Vagina (tissue), 2 donors: ENCODE measurements at places on chromosomes 2 and 18.

DNA sequence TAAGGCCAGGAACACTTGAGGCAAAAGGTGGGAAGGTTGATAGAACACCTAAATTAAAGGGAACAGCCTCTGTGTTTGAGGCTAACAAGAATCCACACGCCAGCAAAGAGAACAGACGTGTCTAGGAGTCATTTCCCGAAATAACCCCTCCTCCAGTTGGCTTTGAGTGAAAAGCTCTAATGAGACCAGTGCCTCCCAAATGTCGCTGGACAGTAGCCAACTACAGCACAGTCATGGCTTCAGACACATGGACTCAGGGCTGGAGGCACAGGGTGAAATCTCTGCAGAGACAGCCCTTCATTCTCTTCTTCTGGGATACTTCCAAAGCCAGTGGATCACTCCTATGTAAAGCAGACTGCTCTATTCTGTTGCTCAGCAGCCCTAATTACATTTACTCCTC is 49.6 kb downstream of the SOWAHC start:
- DNase-seq, result no peak

GRCh38 chr2:98233941-98234340 is 112.3 kb upstream of the CNGA3 start:
- DNase-seq, result no peak

DNA sequence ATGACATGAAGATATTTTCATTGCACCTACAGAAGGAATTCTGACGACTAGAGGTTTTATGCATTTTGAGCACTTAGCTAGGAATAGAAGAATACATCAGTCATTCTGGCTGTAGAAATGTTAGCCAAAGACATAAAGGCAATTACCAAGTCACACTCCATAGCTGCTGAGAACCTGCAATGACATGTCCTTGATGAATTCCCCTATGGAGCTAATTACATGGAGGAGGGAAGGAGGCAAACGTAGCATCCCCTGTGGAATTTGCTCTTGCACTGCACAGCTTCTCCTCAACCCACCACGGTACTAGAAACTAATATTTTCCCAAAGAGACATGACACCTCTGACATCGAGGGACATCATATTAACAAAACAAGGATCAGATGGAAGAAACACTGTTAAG is 174.0 kb upstream of the SESTD1 start:
- DNase-seq, result no peak

- DNase-seq, result no peak
Observed at GRCh38 chr2:194116861-194117260, 1540.2 kb upstream of the SLC39A10 start.

DNA sequence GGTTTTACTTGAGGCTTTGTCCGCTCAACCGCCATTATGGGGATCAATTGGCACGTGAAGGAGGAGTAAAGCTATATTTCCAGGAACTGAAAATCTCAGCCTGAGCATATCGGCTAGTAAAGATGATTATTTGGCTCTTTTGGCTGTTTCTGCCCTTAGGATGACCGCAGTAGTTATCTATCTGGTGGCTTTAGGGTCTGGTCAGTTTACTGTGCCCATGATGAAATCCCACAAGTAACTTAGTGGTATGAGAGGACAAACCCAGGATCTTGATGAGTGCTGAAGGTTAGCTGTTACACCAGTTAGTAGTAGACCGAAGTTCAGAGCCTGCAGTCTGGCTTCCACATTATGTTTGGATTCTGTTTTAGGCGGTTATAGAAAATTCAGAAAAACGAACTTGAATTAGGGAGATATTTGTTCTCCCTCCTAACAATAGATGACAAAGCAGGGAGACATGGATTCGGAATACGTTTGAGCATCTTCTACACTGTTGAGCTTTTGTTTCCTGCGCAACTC is 1.2 kb downstream of the MAT2A start:
- no peak for DNase-seq

GRCh38 chr18:69789794-69790193 is 157.9 kb downstream of the CD226 start:
- DNase-seq, result no peak
